CD8-positive, alpha-beta memory T cell (primary cell): ENCODE measurements at places on chromosomes 6 and 20.

DNA sequence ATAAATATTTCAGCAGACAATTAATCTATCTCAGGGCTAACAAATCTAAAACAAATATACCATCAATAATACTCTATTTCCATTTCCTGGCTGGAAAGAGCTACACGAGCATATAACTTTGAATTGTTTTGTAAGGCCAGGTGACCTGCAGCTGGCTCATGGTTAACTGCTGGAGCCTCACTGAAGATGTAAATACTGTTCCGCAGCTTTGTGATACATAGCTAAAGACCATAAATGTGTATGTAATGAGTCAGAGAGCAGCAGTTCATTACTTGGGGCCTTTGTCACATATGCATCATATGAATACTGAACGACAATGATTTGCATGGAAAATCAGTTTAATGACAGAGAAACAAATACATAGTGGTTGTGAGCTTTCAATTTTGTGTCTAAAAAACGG is 109.4 kb upstream of the CCN2 start:
- DNase-seq, result no peak

- DNase-seq, result no peak
Measured at GRCh38 chr6:83160167-83160566, 32.9 kb downstream of the PGM3 start.

- no peak for DNase-seq
Measured at GRCh38 chr20:49924247-49924646, 8.9 kb upstream of the SPATA2 start.

GRCh38 chr6:21949211-21949801 is 347.5 kb downstream of the PRL start:
- DNase-seq, result no peak

DNA sequence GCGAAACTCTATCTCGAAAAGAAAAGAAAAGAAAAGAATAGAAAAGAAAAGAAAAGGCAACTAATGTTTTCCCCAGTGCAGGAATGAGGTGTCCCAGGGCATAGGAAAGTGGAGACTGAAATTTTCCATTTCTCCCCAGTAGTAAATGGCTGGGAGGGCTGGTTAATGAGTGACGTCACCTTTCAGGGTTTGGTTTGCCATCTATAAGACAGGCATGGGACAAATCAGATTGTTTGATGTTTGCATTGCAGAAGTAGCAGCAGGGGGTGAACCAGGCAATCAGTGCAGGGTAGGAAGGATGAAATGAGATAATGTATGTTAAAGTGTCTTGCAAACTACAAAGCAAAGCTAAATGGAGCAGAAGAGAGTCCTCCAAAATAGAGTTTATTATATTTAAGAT is 533.4 kb downstream of the PKHD1 start:
- no peak for DNase-seq

DNA sequence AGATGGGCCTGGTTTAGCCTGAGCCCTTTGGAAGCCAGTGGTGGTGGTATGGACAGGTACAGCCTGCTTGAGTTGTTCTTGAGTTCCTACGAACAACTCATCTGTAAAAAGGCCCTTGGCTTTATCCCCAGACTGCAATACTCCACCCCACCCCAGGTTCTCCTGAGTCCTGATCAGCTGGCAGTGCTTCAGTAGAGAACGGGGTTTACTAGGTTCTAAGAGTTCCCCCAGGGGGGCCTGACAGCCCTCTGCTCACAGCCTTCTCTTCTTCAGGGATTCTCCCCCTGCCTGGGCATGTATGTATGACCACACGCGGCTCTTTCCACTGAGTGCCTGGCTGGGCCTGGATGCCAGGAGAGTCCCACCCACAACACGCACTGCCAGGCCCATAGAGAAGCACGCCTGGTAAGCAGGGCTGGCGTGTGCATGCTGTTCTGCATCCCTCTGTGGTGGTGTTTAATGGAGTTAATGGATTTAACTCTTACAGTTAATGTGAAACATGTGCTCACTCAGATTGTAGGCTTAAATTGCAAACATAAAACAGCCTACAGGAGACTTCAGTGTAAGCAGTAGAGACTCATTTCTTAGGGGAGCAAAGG is 44.3 kb upstream of the SLC4A11 start:
- DNase-seq, result no peak

- DNase-seq, result no peak
Measured at GRCh38 chr6:100559859-100560258, 95.1 kb upstream of the SIM1 start.
